ENCODE measurements at places on chromosomes 13 and 19.

DNA sequence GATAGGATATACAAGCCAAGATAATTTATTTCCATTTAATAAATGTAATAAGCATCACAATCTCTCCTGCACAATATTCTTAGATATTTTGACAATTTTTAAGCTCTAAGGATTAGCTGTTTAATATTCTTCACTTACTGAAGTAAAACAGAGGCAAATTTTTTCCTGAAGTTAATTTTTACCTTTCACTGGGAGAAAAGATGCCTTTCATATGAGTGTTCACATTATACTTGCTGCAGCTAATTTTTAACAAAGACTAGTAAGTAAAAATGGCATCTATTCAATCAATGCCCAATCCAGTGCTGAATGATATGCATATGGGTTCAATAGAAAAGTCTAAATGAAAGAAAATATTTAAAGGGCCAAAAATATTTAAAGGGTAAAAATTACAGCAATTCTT is 377.2 kb upstream of the GPC6 start:
- DNase-seq: no peak

GRCh38 chr13:90884066-90884465 is 463.4 kb upstream of the MIR17HG start:
- DNase-seq: no peak

GRCh38 chr19:37991176-37991835 is 84.3 kb downstream of the SIPA1L3 start:
- no peak for DNase-seq

- DNase-seq: no peak
These were observed 324 bp upstream of the FBXO17 start for GRCh38 chr19:38975861-38976271.

DNA sequence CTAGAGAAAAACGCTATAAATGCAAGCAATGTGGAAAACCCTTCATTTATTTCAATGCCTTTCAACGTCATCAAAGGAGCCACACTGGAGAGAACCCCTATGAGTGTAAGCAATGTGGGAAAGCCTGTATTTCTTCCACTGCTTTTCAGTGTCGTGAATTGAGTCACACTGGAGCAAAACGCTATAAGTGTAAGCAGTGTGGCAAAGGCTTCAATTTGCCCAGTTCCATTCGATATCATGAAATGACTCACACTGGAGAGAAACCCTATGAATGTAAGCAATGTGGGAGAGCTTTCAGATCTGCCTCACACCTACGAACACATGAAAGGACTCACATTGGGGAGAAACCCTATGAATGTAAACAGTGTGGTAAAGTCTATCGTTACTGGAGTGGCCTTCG is 27.4 kb downstream of the ZNF20 start:
- DNase-seq: no peak

GRCh38 chr13:102028868-102029267 is 373.0 kb downstream of the FGF14 start:
- no peak for DNase-seq

GRCh38 chr13:36795463-36795862 is 23.6 kb upstream of the RFXAP start:
- no peak for DNase-seq

- no peak for DNase-seq
These were observed 82.6 kb upstream of the GPC6 start for GRCh38 chr13:93144031-93144430.

DNA sequence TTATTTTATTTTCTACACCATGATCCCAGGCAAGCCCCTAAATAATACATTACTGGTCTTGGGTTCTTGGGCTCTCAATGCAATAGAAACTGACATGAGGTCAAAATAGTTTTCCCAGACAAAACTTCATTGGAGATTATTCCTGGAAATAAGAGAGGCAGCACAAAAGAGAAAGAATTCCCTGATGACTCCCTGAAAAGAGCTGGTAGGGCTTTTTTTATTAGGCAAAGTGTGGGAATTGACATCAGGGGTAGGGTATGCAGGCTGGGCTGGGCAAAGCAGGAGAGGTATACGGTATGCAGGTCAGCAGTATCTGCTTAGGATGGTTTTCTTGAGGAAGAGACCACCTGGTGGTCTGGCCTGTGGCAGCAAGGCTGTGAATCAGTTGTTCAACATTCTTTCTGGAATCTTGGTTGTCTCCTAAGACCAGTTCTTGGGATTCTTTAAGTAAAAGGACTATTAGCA is 9.3 kb upstream of the IGFL3 start:
- DNase-seq: no peak

GRCh38 chr19:38464421-38465082 is 31.1 kb downstream of the RYR1 start:
- DNase-seq: no peak

DNA sequence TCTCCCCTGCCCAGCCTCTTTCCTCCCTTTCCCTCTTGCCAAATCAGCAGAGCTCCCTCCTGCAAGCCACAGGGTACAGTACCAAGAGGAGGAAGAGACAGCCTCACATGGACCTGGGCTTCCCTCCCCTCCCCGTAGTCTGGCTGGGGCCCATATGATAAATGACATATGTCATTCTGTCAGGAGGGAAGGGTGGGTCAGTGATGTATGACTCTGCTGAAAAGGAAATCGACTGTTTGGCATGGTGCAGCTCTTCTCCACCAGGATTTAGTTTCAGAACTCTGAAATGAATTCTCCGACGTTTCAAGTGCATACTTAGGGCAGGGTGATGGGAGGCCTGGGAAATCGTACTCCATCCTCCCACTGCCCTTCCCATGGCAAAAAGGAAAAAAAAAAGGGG is 9.8 kb downstream of the TSHZ3 start:
- DNase-seq: no peak

DNA sequence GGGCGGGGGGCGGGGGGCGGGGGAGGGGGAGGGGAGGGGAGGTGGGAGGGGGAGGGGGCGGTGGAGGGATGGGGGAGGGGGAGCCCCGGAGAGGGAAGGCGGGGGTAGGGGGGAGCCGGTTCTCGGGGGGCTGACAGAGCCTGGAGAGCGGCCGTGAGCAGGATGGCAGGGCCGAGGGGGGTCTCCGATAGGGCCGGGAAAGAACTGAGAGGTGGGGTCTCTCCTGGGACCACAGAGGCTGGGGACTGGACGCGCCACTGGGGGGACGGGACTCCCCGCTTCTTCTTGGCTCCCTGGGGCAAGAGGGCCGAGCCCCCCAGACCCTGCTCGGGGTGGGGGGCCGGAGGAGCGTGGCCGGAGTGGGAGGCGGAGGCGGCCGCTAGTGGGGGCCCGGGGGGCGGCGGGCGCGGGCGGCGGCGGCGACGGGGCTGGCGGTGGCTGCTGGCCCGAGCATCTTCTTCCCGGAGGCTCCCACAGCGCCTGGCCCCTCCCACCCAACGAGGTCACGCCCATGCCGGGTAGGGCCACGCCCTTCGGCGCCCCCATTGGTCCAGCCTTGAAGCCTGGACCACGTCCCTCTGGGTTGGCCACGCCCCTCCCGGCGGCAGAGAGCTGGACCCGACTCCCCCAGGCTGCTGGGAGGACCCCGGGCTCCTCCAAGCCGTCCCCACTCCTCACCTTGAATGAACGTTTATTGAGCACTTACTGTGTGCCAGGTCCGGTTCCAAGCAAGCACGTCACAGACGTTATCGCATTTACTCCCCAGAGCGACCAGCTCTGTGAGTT is at the start of gene NOVA2:
NOVA2 (minus strand) TSS at position 313 of the 786 bp plus-strand sequence. CDS start 514 bp downstream, outside the sequence.
- no peak for DNase-seq

- DNase-seq: no peak
These were observed 44.9 kb downstream of the ESD start for GRCh38 chr13:46751811-46752635.

GRCh38 chr13:41935501-41935900 is 25.4 kb downstream of the VWA8 start:
- no peak for DNase-seq

DNA sequence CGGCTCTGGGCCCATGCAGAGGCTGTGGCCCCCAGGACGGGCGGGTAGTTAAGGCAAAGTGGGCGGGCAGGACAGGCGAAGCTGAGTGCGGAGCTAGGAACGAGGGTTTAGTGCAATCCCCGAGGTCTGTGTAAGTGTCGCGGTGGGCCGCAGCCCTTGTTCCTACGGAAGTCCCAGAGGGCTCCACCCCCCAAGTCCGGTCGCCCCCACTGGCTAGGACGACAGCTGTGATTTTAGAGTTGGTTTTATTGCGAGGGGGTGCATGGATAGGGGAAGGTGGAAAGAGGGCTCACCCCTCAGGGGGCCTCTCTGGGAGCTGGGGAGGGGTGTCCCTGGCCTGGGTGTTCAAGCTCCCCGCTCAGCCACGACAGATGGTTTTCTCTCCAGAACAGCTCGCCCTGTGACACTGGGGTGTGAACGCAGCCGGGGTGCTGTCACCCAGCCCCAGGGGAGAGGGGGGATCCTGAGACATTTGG is 21.7 kb downstream of the ZBTB7A start:
- DNase-seq: no peak

DNA sequence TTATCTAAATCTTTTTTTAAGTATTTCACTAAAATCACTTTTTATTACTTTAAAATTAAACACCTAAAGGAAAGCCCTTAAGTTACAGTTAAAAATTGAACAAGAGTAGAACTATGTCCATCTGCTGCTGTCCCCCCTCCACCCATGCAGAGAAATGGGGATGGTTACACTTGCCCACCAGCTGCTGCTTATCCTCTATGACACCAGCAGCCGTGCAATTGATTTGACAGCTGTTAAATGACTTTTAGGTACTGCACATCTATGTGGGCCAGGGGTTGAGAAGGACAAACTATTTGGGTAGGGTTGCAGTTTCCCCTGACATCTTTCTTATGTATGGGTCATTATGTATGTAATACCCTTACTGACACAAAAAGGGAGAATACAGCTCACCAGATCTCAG is 77.2 kb downstream of the TBC1D4 start:
- no peak for DNase-seq

- no peak for DNase-seq
These were observed 354.9 kb downstream of the FOXO1 start for GRCh38 chr13:40311356-40312101.

- DNase-seq: no peak
These were observed 755 bp downstream of the SERTM1 start for GRCh38 chr13:36674337-36675212.

GRCh38 chr13:76820759-76821158 is 65.4 kb downstream of the KCTD12 start:
- DNase-seq: peak; percentile 75

DNA sequence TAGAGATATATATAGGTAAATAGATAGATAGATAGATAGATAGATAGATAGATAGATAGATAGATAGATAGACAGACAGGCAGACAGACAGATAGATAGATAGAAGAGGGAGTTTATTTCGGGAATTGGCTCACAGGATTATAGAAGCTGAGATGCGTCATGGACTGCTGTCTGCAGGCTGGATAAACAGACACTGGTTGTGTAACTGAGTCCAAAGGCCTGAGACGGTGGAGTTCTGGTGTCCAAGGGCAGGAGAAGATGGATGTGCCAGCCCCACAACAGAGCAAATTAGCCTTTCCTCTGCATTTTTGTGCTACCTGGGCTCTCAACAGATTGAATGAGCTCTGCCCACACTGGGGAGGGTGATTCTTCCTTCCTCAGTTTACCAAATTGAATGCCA is 2.7 kb downstream of the CYP4F3 start:
- DNase-seq: no peak

DNA sequence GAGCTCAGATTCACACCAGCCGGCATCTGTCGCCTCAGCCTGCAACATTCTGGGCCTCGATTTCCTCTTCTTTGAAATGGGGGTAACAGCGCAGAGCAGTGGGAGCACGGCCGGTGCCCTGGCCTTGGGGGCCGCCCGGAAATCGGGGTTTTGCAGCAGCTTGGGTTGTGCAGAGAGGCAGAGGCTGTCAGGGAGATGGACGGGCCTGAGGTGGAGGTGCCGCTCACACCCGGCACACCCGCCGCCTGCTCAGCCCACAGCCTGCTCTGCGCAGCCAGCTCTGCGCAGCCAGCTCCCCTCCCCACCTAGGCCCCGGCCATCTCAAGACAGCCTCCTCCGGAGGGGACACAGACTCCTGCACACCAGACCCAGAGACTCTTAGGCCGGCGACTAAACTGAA is 10.6 kb downstream of the KLF2 start:
- DNase-seq: no peak

GRCh38 chr13:110409581-110409992 is 102.5 kb downstream of the COL4A2 start:
- DNase-seq: no peak

GRCh38 chr19:10911579-10912363 is 16.7 kb downstream of the YIPF2 start:
- no peak for DNase-seq

- no peak for DNase-seq
These were observed 371.5 kb downstream of the ZNF536 start for GRCh38 chr19:30743702-30744101.

- no peak for DNase-seq
These were observed 154.2 kb downstream of the LHFPL6 start for GRCh38 chr13:39448834-39449233.

GRCh38 chr13:110246530-110246929 is 60.4 kb downstream of the COL4A1 start:
- peak; percentile 47 for DNase-seq

DNA sequence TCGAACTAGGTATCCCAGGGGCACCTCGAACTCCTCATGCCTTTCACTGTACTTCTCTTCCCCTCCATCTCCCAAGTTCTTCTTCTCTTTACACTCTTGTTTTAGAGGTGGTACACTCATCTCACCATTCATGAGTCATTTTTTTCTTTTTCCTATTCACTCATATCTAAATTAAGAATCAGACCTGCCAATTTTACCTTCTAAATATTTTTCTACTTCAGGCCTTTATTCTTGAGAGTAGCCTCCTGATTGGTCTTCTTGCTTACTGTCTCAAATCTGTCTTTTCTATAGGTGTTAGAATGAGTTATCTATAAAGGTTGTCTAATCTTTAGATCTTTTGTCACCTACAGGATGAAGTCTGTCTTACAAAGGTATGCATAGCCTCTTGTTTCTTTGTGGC is 20.7 kb downstream of the TDRD3 start:
- DNase-seq: no peak
